Eye (tissue), 1 donor: ENCODE measurements at places on chromosomes 5 and 9.

DNA sequence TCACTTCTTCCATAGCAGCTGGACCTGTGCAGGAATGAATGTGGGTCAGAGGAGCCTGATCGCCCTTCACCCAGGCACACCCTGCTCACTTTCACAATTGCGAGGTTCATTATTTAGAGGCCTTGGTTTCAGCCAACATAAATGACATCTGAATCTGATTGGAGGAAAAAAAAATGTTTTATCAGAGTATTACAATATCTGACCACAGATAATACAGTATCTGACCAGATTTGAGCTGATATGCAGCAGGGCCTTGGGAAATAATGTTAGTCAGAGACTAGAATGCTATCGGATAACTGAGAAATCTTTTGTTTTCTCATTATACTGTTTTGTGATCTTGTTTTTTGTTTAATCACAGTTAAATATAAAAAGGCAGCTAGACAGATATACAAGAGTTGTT, 7.7 kb downstream of the ICE1 start:
- no peak for DNase-seq

GRCh38 chr5:11009576-11009975, 248.5 kb upstream of the DAP start:
- DNase-seq = no peak

- DNase-seq = peak; percentile 86
These were observed 308.6 kb upstream of the EFNA5 start for GRCh38 chr5:107979291-107979690.

DNA sequence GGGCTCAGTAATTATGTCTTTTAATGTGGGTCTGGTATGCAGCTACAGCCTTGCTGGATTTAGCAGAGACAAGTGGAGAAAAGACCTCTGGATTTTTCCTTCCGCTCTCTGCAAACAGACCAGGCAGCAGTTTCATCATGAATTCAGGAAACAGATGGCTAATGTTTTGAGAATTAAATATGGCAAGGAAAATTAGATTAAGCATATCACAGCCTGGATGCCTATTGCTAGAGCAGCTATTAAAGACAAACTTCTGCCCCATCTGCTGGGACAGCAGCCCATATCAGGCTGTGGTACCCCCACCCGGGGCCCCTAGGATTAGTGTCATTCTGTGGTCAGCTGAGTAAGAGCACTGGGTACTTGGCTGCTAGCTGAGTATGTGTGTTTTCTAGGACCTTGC, 6.2 kb downstream of the SKP2 start:
- DNase-seq = peak; percentile 31

DNA sequence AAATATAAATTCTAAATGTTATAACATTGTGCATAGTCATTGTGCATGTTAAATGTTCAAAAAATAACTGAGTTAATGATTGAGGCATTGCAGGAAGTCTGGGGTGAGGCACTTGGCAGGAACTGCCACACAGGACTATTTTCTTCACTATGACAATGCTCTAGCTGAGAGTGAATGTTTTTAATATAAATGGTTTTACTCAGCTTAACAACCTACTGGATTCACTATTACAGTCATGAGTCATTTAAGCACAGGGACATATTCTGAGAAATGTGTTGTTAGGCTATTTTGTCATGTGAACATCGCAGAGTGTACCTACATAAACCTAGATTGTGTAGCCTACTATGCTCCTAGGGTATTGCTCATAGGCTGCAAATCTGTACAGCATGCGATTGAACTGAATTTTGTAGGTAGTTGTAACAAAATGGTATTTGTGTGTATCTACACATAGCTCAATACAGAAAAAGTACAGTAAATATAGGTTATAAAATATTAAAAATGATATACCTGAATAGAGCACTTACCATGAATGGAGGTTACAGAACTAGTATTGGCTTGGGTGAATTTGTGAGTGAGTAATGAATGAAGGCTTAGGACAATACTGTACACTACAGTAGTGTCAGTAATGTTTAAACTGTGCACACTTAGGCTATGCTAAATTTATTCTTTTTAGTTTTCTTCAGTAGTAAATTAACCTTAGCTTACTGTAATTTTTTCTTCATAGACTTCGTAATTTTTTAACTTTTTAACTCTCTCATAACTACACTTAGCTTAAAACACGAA, 346.1 kb upstream of the PTGER4 start:
- DNase-seq = no peak

DNA sequence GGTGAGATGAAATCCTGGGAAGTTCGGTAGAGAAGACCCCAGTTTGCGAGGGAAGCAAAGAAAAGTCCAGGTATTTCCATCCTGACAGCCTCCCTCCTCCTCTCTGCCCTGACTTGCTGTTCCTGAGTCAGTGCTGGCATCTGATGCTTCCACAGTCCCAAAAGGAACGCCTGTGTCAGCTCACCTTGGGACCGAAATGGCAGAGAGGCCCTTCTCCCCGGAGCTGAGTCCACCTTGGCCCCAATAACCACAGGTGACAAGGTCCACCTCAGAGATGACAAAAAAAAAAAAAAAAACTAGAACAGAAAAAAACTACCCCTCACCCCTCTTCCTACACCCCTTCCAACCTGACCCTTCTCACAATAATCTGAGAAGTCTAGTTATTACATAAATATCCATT, 31.6 kb downstream of the SLC6A7 start:
- no peak for DNase-seq

GRCh38 chr9:96279932-96280331, 22.0 kb downstream of the HSD17B3 start:
- DNase-seq = no peak

GRCh38 chr5:115398719-115399118, 102.3 kb upstream of the CCDC112 start:
- DNase-seq = no peak

- no peak for DNase-seq
These were observed 57.7 kb upstream of the FRRS1L start for GRCh38 chr9:109224751-109225150.

DNA sequence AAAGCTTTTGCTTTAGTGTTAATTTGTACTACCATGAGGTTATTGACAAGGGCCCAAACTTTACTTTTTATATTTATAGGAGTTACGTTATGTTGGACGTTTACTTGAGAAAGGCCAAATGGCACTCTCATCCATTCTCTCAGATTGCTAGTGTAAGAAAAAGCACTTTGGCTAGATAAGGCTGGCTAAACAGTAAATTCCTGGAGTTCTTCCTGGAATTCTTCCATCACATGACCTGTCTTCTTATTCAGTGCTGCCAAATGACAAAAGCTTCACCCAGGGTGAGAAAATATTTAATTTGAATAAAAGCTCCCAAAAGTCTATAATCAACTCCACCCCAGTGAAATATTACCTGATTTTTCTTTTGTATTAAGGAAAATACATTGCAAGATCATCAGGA, 1568.9 kb upstream of the ACO1 start:
- peak; percentile 1 for DNase-seq

- no peak for DNase-seq
These were observed 5.1 kb downstream of the SLC25A48 start for GRCh38 chr5:135839566-135839965.

GRCh38 chr9:87479801-87480201, 17.9 kb upstream of the DAPK1 start:
- no peak for DNase-seq

DNA sequence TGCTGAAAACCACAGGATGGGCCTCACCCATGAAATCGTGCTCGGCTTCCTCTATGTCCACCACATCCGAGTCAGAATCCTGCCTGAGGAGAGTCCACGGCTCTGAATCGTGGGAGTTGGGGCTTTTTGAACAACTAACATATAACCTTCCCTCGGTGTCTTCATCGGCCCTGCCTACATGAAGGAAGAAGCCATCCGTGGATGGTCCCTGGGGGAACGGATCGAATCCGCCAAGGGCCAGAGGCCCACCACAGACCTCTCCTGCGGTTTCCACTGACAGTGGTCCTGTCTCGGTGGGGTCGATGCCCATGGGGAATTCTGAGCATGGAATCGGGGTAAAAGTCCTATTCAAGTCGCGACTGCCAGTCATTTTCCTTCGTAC, 85.0 kb downstream of the CAMSAP1 start:
- no peak for DNase-seq

- no peak for DNase-seq
These were observed 50.5 kb upstream of the EPB41L4B start for GRCh38 chr9:109371374-109371773.

GRCh38 chr9:88775559-88775958, 215.7 kb upstream of the S1PR3 start:
- DNase-seq = no peak

GRCh38 chr5:120516805-120517204, 52.7 kb downstream of the PRR16 start:
- DNase-seq = no peak

GRCh38 chr9:15714746-15715145, 161.9 kb downstream of the CCDC171 start:
- DNase-seq = no peak

GRCh38 chr5:26339576-26339975, 698.8 kb downstream of the CDH9 start:
- no peak for DNase-seq

GRCh38 chr5:65682148-65682547, 39.8 kb downstream of the SGTB start:
- DNase-seq = no peak

DNA sequence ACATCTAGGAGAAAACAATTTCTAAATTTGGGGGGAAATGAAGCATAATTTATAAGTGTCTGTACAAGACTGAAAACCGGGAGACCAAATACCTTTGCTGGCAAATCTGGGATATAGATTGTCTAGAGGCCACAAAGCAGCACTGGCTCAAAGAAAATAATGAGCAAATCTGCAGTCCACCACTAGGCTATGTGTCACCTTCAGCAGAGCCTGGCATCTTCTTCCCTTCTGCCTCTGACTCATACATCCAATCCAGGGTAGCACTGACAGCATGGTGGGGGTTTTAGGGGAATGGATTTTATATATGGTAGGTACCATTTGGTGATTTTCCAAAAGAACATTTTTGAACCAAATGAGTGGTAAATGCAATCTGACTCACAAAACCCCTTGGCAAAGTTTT, 12.8 kb downstream of the FAM81B start:
- no peak for DNase-seq

- no peak for DNase-seq
These were observed 615.7 kb downstream of the GABRG2 start for GRCh38 chr5:162683284-162683683.
